ENCODE measurements at places on chromosomes 12 and 14. TPM values are rescaled to one million over a fixed set of nuclear protein-coding genes. Genes with fewer than 3 reads are reported as not detected.

MMP17 gene
- total RNA-seq, result 10.9 TPM

BEGAIN gene
- 0.59 TPM for total RNA-seq

EIF2S1 gene
- 119 TPM for total RNA-seq

OR4K15 gene
- not detected for total RNA-seq

FOXG1 gene
- 0.07 TPM for total RNA-seq

JKAMP gene
- total RNA-seq, result 59.7 TPM

OR6J1 gene
- total RNA-seq, result not detected

ATG101 gene
- 35.3 TPM for total RNA-seq

TIMELESS gene
- total RNA-seq, result 59.2 TPM

C12orf54 gene
- not detected for total RNA-seq

NTN4 gene
- total RNA-seq, result 67.9 TPM

KRT1 gene
- total RNA-seq, result not detected

ALG10 gene
- 33.2 TPM for total RNA-seq

CCDC175 gene
- not detected for total RNA-seq

OASL gene
- total RNA-seq, result not detected

ZNF891 gene
- total RNA-seq, result 2.8 TPM

SRRM4 gene
- 0.44 TPM for total RNA-seq

PLD4 gene
- total RNA-seq, result not detected

CMKLR1 gene
- total RNA-seq, result not detected

NRDE2 gene
- total RNA-seq, result 19.5 TPM

LMO3 gene
- total RNA-seq, result 3.2 TPM

SELPLG gene
- 0.14 TPM for total RNA-seq

DPF3 gene
- total RNA-seq, result not detected

Data from endodermal cell (in vitro differentiated cells).